ENCODE measurements at places on chromosomes 7 and 10. TPM values are rescaled to one million over a fixed set of nuclear protein-coding genes. Genes with fewer than 3 reads are reported as not detected.

Gene SPAM1
- total RNA-seq: not detected

GRCh38 chr10:14153570-14154055, 177.1 kb downstream of the FRMD4A start:
- DNase-seq: no peak
- H3K27me3 ChIP-seq: peaks cover 2% of the 10 kb centered on the region
- no peaks in the 10 kb centered on the region for H3K4me1 ChIP-seq
- H3K36me3 ChIP-seq: no peaks in the 10 kb centered on the region
- H3K4me3 ChIP-seq: no peak overlapping the region

GRCh38 chr10:115052226-115052625, 40.9 kb upstream of the ATRNL1 start:
- H3K4me3 ChIP-seq: no peak overlapping the region

Gene SEPHS1
- 55.2 TPM for total RNA-seq

Gene FZD1
- total RNA-seq: not detected

DNA sequence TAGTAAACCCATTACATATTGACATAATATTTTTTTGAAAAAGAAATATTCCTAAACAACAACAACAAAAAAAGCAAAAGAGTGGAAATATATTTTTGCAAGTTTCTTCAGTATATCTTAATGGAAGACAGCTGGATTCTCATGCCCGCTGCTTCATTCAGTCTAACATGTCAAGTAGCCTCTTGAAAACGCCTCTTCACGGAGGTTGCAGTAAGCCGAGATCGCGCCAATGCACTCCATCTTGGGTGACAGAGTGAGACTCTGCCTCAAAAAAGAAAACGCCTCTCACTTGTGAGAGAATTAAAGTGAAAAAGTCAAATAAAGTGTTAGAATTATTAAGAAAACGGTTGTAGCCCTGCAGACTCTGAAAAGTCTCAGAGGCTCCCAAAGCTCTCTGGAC, 1.3 kb downstream of the CUTC start:
- peaks cover 29% of the 10 kb centered on the region for H3K4me1 ChIP-seq
- H3K27me3 ChIP-seq: no peaks in the 10 kb centered on the region
- no peak overlapping the region for H3K27ac ChIP-seq
- no peak for DNase-seq
- H3K4me3 ChIP-seq: peak overlapping the region; percentile 56
- peaks cover 39% of the 10 kb centered on the region for H3K36me3 ChIP-seq

DNA sequence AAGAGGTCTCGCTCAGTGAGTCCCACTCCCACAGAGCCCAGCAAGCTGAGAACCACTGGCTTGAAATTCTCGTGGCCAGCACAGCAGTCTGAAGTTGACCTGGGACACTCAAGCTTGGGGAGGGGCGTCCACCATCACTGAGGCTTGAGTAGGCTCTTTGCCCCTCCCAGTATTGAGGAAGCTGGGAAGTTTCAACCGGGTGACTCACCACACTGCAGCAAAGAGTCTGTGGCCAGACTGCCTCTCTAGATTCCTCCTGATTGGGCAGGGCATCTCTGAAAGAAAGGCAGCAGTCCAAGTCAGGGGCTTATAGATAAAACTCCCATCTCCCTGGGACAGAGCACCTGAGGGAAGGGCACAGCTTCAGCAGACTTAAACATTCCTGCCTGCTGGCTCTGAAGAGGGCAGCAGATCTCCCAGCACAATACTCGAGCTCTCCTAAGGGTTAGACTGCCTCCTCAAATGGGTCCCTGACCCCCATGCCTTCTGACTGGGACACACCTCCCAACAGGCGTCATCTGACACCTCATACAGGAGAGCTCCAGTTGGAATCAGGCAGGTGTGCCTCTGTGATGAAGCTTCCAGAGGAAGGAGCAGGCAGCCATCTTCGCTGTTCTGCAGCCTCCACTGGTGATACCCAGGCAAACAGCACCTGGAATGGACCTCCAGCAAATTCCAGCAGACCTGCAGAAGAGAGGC, 970.9 kb upstream of the LRRN3 start:
- H3K36me3 ChIP-seq: no peaks in the 10 kb centered on the region
- DNase-seq: no peak
- H3K4me1 ChIP-seq: no peaks in the 10 kb centered on the region
- no peak overlapping the region for H3K27ac ChIP-seq
- peaks cover 2% of the 10 kb centered on the region for H3K27me3 ChIP-seq

DNA sequence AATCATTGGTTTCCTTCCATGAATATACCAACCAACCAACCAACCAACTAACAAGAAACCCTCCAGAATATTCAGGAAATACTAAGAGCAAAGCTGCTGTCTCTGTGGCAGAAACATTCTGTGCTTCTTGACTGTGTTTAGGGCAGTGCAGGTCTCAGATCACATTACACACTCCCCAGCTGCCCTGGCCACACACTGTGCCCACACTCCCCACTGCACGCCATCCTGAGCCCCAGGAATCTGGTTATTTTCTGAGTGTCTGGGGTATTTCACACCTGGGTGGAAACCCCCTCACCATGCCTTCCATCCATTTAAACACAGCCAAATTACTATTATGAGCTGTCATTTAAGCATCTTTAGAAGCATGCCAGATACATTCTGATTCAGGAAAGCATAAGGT, 183.7 kb upstream of the ANK3 start:
- peak overlapping the region; percentile 71 for H3K4me3 ChIP-seq
- peaks cover 11% of the 10 kb centered on the region for H3K4me1 ChIP-seq
- peaks cover 10% of the 10 kb centered on the region for H3K27me3 ChIP-seq
- DNase-seq: peak; percentile 62

DNA sequence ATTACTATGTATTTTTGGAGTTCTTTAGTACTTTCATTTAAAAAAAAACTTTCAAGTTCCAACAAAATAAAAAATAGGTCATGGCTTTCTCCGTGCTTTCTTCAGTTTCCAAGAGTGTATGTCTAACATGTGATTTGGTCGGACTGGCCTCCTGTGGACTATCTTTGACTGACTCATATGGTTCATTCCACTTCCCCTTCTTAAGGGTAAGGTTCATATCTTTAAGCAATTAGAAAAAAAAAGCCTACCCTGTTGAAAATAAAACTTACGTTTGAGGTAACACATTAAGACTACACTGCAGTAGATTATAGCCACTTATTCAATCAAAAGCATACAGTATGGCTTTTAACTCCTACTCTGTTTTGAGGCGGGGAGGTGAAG, 112.8 kb upstream of the AHR start:
- peaks cover 2% of the 10 kb centered on the region for H3K36me3 ChIP-seq
- H3K27ac ChIP-seq: no peak overlapping the region
- no peaks in the 10 kb centered on the region for H3K27me3 ChIP-seq
- peaks cover 7% of the 10 kb centered on the region for H3K4me1 ChIP-seq

Measured in activated CD8-positive, alpha-beta memory T cell treated with anti-CD3 and anti-CD28 coated beads, Interleukin-2, amount 10 ng/mL, durations not matched to agents 7 days and 5 days (primary cell).